ENCODE measurements at places on chromosomes 1 and 21. TPM values are rescaled to one million over a fixed set of nuclear protein-coding genes. Genes with fewer than 3 reads are reported as not detected.

CD1B gene
- not detected for total RNA-seq

WDR3 gene
- 17.5 TPM for total RNA-seq

PRR9 gene
- 0.49 TPM for total RNA-seq

ADGRL4 gene
- 4.9 TPM for total RNA-seq

BCAR3 gene
- 4.2 TPM for total RNA-seq

MANEAL gene
- 26.8 TPM for total RNA-seq

SEMA6C gene
- 24.8 TPM for total RNA-seq

RHOU gene
- total RNA-seq: 36.1 TPM

FCRL1 gene
- under 0.01 TPM for total RNA-seq

FAM163A gene
- 0.25 TPM for total RNA-seq

UBL4B gene
- 0.25 TPM for total RNA-seq

TACSTD2 gene
- total RNA-seq: not detected

LMOD1 gene
- 0.49 TPM for total RNA-seq

NBPF10 gene
- total RNA-seq: 0.74 TPM

ZBTB8A gene
- 27.0 TPM for total RNA-seq

CRP gene
- not detected for total RNA-seq

MGST3 gene
- total RNA-seq: 101 TPM

FAM151A gene
- not detected for total RNA-seq
